ENCODE measurements at places on chromosomes 16 and 17.
A peak's percentile ranks its signal among the peaks of the same experiment; 100 is the strongest.

DNA sequence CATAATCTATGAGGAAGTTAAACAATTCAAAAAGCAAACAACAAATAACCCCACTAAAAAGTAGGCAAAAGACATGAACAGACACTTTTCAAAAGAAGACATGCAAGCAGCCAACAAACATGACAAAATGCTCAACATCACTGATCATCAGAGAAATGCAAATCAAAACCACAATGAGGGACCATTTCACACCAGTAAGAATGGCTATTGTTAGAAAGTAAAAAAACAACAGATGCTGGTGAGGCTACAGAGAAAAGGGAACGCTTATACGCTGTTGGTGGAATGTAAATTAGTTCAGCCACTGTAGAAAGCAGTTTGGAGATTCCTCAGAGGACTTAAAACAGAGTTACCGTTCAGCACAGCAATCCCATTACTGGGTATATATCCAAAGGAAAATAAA lies 24.4 kb downstream of the TNFRSF13B start:
- DNase-seq: no peak

DNA sequence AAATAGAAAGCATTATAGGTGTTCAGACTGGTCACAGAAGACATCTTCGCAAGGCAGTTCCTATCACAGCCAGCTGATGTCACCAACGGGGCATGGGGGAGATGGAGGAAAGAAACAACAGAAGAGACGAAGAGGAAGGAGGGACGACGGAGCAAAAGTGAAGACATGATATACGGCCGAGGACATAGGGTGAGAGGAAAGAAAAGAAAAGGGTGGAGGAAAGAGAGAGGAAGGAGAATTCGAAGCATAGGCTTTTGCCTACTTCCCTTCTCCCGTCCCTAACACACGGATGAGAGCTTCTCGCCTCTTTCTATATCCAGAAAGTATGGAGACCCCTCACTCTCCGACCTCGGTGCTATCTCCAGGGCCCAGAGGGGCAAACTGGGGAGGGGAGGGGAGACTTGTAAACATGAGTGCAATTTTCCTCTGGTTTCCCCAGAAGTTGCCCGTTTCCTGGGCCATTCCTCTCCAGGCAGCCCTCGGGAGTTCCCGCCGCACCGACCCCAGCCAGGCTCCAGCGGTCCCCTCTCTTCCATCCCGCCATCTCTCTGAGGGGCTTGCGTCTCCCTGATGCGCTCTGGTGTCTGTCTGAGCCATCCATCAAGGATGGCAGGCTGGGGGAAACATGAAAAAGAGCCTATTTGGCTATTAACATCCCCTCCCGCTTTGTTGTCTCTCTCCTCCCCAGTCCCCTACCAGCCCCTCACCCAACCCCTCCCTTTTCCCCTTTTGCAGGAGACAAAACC lies 26.0 kb downstream of the COPZ2 start:
- no peak for DNase-seq

DNA sequence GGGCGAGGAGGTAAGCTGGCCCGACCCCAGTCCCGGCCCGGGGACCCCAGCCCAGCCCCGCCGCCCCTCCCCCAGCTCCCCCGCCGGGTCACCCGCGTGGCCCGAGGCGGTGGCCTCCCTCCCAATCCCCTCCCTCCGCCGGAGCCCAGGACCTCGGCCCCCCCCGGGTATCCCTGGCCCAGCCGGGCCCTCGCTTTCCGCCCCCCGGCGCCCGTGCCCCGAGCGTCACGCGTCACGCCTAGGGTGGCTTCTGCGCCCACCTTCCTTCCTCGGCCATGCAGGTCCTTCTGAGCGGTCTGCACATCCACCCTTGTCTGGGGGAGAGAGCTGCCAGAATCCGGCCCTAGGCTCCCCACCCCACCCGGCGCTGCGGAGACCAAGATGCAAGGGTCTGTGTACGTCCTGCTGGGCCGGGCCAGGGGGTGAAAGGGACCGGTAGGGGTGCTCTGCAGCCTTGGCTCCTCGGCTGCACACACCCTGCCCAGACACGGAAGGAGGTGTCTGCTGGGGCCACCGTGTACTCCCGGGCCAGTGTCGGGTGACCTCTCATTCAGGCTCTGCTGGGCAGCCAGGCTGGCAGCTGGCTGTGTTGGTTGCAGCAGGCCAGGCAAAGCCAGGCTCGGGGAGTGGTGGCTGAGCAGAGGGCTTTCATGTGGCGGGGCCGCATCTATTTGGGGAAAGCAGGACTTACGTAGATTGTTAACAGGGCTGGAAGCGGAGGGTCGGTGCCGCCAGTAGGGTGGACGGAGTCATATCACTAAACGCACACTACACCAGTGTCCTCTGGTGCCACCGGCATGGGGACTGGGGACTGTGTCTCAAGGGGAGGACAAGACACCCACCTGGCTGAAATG lies 754 bp downstream of the RAB11FIP4 start:
- peak; percentile 67 for DNase-seq

DNA sequence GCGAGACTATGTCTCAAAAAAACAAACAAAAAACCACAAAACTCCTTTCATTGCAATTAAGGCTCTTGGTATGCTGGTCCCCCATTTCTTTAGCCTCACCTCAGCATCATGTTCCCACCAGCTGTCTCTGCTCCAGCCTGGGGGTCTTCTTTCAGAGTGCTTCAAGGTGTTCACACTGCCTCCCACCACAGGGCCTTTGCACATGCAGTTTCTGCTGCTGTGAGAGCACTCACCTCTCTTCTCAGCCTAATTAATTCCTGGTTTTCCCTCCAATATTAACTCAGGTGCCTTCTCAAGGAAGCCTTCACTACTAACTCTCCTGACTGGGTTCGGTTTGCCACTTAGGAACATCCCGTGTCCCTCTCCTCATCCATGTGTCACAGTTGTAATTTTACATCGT lies 15.9 kb upstream of the PIK3R6 start:
- DNase-seq: no peak

- DNase-seq: no peak
Measured at GRCh38 chr16:50489182-50489581, 59.0 kb upstream of the NKD1 start.

- DNase-seq: no peak
Measured at GRCh38 chr17:68461122-68461539, 3.8 kb upstream of the WIPI1 start.

- no peak for DNase-seq
Measured at GRCh38 chr17:68568581-68568980, 32.6 kb downstream of the FAM20A start.

- no peak for DNase-seq
Measured at GRCh38 chr16:22684574-22685458, 129.1 kb upstream of the HS3ST2 start.

- DNase-seq: no peak
Measured at GRCh38 chr17:50768346-50768761, 1.0 kb upstream of the ANKRD40CL start.

DNA sequence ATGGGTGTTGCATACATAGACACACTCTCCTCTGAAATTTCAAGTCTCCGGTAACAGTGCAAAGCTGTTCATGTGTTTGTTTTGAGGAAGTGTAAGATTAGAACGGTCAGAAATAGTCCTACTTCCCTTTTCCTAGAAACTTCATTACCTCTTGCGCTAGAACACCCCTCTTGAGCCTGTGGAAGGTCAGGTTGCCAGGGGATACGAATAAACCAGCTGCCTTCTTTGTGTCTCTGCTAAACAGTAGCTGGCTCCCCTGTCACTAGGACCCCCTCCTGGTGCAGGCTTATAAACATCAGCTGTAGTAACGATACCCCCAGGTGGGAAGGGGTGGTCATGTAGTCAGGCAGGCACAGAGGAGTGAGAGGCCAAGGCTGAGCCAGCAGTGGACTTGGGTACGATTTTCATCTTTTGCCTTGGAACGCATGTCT lies 113.4 kb upstream of the RCVRN start:
- no peak for DNase-seq

DNA sequence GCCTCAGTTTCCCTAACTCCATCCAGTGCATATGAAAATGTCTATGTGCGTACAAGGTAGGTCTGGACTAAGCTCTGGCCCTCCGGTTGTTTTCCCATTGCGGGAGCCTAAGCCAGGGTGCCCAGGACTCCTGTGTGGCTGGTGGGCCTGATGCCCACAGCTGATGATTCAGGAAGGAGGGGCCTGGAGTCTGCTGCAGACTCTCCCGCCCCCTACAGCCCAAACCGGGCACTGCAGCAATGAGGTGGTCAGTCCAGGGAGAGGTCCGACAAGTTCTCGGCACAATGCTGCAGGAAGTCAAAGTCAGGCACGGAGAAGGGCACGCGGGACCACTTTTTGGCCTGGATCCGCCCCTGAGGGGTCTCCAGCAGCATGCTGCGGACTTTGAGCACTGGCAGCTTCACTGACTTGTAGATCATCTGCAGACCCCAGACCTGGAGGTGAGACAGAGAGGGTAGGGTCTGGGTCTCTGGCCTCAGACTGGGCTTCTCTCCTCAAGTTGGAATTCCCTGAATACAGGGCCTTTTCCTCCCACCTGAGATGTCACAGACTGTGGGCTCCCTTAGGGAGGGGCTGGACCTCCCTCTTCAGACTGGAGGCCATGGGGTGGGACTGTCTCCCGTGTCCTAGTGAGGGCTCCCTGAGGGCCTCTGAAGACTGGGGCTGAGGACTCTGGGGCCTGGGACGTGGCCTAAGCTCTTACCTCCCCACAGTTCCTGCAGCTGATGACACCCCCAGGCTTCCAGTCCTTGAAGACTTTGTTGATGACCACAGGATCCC lies 3.4 kb upstream of the ZNF385C start:
- peak; percentile 81 for DNase-seq

DNA sequence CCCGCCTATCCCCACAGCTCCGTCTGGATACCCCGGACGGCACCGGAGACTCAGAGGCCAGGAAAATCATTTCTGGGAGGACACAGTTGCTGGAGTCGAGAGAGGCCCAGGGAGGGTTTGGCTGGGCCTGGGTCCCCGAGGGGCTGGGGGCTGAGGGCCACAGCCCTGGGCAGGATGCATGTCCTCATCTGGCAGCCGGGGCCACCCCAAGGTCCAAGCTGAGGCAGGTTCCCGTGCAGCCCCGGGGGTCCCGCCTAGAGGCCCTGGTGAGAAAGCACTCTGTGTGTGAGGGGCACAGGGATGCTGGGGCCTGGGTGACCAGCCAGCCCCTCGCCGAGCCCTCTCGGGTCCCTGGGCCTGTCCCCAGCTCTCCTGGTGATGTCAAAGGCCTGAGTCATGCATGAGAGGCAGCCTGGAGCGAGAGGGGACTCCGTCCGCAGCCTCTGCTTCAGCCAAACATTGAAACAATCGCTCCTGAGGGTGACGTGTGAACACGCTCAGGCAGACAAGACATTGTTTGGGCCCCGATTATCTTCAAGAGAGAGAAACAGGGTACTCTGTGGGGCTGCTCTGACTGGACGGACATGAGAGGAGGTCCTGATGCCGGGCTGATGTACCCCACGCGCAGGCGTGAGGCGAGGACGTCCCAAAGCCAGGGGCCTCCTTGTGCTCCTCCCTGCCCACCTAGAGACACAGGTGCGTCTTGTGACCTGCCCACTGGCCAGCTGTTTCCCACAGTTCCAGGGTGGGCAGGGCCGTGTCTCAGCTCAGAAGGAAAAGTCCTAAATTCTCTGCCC lies 25.8 kb upstream of the C1QTNF8 start:
- no peak for DNase-seq

DNA sequence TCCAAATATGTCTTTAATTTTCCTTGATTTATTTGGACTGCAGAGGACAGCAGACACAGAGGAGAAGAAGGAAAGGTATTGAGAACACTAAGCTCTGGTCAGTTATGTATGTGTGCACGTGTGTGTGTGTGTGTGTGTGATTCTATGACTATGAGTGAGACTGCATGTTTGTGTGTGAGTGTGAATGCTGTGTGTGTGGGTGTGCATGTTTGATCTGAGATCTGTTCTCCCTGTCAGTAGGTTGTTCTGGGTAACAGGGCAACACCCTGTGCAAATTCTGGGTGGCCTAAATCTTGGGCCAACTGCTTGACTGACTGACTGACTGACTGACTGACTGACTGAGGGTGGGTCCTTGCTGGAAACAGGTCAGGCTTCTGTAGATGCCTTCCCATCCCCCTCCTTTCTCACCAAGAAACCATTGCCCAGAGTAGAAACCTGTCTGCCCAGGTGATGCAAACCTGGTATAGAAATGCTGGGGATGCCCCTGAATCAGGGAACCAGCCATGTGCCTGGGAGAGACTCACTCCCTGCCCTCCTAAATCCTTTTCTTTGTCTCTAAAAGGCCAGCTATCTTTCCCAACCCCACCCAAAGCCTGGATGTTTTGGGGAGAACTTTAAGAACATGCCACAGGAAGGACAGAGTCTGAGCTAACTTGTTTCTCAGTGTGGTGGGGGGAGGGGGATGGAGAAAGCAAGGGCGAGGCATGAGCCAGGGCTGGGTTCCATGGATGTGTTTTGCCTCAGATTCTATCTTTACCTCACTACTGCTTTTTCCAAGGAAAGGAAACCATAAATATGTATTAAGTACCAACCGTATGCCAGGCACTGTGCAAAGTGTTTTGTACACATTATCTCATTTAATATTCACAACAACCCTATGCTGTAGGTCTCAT lies 4.5 kb upstream of the NR1D1 start:
- DNase-seq: no peak

- DNase-seq: no peak
Measured at GRCh38 chr17:75084039-75084660, 3.6 kb upstream of the SLC16A5 start.

GRCh38 chr17:43952724-43953666 lies 745 bp downstream of the PYY start:
- DNase-seq: no peak

DNA sequence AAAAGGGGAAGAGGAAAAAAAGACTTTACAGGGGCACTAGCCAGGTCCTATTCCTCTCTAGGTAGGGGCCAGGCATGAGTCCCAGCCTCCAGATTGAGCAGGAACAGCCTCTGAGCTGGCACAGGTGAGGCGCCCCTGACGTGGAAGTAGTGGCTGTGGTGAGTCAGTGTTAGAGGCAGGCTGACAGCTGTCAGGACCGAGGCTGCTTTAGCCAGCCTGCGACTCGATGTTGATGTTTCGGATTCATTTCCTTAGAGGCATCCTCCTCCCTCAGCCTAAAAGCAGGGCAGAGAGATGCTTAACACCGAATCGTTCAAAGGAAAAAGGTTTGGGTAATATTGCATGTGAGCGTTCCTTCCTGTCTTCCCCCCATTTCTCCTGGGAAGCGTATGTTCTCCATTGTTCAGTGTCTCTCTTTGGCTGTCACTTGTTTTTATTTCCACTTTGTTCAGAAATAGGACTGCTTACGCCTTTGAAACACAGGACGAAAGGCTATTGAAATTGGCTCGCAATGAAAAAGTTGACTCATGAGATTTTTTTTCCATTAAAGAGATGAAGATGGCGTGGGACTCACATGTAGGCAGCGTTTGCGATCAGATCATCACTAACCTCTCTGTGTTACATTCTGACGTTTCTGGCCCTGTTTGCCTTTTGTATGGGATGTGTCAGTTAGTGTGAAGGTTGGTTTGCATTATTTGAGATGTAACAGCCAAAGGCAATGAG lies 1.3 kb downstream of the KIAA0513 start:
- DNase-seq: peak; percentile 55

DNA sequence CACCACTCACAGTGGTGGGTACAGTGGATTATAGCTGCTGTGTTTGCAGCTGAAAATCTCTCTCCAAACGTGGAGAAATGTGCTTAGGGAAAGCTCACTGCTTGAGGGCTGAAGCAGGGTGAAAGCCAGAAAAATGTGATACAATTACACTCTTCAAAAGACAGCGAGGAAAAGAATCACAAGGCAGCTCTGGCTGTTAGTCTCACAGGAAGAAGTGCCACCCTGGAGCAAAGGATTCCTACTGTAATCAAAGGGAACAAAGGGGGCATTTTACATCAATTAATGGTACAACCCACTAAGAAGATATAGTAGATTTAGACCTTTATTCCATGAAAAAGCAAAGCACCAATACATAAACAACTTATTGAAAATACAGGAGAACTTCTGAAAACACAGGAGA lies 48.1 kb upstream of the IRX5 start:
- no peak for DNase-seq

All from dorsolateral prefrontal cortex (tissue), 122 donors.